ENCODE measurements at places on chromosomes 7 and 10.

- DNase-seq, result no peak
Measured at GRCh38 chr7:142847353-142847752, 7.5 kb upstream of the EPHB6 start.

DNA sequence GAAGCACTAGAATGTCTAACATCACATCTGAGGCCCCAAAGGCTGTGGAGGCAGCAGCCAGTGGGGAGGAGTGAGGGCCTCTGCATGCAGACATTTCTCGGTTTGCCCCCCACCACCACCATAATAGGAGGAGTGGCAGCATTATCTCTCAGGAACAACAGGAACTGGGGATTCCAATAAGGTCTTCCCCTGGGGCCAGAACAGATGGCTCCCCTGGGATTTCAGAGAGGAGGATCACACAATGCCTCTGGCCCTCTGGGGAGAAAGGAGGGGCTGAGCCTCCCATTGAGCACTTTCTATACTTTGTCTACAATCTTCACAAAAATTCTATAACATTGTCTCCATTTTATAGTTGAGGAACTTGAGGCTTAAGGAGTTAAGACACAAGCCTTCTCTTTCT, 61.1 kb downstream of the GRID1 start:
- no peak for DNase-seq

DNA sequence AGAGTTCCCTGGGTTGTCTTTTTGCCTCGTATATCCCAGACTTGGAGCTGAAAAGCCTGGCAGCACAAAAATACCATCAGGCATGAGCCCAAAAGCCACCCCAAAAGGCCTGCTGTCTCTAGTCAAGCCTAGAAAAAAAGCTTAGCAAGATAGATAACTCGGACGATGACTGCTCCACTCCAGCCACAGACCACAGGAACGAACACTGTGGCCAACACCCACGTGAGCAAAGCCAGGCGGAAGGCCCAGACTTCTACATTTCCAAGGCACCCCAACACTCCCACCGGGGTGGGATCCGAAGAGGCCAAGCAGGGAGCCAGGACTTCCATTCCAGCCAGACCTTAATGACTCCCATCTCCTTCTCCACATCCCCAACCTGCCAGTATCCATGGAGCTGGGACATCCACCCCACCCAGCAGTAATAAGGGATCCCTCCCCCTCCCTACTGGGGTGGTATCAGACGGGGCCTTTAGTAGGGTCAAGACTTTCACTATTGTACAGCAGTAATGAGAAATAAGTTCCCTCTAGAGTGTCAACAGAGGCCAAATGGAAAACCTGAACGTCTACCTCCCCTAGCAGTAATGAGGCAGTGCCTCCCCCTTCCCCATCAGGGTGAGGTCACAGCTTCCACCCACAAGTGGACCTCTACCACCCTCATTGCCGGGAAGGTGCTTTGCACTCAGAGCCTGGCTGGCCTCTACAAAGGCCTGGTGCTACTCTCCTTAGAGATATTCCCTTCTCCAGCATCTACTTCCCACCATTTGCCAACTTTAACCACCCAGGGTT, 23.0 kb downstream of the PRLHR start:
- no peak for DNase-seq

DNA sequence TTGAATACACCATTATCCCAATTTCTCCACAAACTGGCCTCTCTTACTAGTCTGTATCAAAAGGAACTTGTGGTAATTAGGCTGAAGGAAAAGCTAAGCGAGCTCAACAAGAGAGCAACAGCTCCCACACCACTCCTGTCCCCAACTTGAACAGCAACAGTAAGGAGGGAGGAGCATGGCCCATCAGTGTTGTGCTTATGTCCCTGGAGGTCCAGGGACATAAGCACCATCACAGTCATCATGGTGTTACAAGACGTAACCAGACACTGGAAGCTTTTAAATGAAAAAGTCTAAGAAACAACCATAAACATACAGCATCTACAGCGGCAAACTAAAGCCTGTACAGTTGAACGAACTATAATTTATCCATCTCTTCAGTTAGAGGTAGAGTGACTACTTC, 989 bp downstream of the ERLIN1 start:
- DNase-seq, result no peak

DNA sequence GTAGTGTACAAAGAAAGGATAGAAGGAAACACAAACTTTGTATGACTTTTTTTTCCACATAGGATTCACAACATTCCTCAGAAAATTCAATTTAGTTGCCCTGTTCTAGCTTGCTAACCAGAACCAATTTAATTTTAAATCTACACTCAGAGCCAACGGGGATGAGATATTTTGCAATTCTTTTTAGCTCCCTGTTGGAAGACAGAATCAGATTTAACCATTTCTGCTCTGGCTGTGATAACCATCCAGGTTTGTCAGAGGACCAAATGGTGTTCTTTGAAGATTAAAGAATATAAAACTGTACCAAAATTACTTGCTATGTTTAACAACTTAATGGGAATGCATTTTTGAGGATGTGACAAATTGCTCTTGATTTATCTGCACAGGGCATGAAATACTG, 319.7 kb downstream of the HPSE2 start:
- no peak for DNase-seq

Data from GM06990 (cell line).